Retinal pigment epithelial cell (primary cell): ENCODE measurements at places on chromosomes 16 and 17.

- DNase-seq = no peak
Observed at GRCh38 chr17:28675980-28676379, 14.0 kb downstream of the SUPT6H start.

DNA sequence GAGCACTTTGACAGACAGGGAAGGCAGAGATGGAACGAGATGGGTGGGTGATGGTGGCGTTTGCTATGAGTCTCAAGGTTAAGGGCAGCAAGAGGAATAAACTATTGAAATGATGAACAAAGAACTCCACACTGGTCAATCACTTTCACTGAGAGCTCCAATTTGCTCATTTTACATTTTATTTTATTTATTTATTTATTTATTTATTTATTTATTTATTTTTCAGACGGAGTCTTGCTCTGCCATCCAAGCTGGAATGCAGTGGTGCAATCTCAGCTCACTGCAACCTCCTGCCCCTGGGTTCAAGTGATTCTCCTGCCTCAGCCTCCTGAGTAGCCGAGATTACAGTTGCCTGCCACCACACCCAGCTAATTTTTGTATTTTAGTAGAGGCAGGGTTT, 669.1 kb downstream of the HS3ST4 start:
- DNase-seq = no peak

DNA sequence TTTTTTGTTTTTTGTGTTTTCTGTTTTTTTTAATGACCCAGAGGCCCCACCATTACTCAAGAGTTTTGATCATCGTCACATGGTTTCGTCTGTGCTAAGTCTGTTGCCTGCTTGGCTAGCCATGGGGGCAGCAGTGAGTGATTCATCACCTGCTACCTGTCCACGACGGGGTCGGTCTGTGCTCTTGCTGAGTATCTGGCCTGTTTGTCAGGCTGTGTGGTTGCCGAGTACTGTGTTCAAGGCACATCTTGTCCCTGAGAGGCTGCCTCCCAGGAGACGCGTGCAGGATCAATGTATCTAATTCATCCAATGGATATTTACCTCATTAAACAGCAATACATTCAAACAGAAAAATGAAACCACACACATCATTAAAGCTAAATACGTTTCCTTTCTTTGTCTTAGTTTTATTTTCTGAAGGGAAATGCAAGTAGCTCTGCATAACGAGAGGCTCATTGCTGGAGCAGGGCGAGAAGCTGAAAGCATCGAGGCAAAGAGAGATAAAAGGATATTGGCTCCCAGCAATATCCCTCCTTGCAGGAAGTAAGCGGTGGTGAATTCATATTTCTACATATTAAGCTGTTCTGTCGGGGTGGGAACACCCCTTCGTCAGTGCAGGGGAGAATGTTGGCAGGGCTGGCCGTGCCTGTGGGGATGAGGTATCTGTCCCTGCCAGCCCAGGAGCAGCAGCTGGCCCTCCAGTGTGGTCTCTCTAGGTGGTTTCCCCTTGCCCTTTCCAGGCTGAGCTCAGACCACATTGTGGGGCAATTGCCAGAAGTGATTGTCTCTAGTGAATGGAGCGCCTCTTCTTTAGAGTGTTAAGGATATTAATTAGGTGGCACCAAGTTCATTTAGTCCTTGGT, 166.2 kb upstream of the ASIC2 start:
- no peak for DNase-seq

GRCh38 chr17:61129267-61130254, 270.1 kb upstream of the TBX2 start:
- DNase-seq = no peak

DNA sequence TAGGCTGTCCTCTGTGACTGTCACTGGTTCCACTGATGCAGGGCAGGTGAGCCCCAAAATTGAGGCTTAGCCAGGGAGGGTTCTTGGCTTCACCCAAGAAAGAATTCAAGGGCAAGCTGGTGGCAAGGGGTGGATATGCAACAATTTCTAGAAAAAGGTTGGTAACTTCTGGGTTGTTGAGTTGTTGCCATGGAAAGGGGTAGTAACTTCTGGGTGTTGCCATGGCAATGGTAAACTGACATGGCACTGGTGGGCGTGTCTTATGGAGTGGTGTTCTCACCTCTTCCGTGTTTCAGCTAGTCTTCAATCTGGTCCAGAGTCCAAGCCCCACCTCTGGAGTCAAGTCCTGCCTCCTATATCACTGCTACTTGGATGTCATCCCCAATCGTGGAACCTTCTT, 9.5 kb upstream of the GUCY2D start:
- DNase-seq = no peak

DNA sequence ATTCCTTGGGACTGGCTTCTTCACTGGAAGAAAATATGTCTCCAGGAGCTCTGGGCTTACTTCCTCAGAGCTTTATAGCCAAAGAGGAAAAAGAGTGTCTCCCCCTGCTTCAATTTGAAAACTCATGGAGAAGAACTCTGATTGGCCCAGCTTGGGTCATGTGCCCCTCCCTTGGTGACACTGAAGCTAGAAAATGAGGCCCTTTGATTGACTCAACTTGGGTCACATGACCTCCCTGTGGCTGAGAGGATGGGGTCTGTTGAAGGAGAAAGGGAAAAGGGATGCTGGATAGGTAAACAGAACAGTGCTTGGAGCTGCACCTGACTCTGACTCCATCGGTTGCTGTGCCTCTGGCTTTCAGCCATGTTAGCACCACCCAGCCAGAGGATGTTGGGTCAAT, 70.6 kb upstream of the KSR1 start:
- no peak for DNase-seq

DNA sequence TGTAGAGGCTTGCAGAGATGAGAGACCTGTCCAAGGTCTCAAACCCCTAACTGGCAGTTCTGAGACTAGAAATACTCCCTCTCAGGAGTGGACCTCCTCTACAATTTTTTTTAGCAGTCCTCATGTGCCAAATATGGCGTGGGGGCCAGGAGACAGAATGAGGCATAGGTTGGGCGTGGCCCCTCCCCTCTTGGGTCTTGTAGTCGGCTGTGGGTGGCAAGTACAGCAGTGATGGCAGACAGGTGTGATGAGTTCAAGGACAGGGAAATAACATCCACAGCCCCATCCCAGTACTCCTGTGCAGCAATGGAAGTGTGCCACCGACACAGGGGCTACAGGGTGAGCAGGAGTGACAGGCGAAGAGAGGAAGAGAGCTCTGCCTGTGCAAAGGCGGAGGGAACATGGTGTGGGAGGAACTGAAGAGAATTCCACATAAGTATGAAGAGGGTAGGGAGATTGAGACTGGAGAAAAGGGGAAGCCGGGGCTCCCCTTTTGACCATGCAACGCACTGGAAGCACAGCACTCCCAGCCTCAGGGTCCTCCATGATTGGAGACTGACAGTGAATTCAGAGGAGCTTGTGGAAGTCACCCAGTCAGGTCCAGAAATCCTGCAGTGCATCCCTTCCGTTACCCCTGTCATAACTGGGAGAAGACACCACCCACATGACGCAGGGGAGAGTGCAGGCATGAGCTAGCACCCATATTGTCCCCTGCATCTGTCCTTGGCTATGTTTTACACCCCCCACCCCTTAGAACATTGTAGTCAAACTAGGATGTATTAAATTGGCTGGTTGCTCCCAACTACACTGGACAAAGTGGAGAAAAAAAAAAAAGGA, 14.8 kb upstream of the CETP start:
- no peak for DNase-seq

- DNase-seq = no peak
Observed at GRCh38 chr17:60381958-60382357, 10.0 kb downstream of the USP32 start.

DNA sequence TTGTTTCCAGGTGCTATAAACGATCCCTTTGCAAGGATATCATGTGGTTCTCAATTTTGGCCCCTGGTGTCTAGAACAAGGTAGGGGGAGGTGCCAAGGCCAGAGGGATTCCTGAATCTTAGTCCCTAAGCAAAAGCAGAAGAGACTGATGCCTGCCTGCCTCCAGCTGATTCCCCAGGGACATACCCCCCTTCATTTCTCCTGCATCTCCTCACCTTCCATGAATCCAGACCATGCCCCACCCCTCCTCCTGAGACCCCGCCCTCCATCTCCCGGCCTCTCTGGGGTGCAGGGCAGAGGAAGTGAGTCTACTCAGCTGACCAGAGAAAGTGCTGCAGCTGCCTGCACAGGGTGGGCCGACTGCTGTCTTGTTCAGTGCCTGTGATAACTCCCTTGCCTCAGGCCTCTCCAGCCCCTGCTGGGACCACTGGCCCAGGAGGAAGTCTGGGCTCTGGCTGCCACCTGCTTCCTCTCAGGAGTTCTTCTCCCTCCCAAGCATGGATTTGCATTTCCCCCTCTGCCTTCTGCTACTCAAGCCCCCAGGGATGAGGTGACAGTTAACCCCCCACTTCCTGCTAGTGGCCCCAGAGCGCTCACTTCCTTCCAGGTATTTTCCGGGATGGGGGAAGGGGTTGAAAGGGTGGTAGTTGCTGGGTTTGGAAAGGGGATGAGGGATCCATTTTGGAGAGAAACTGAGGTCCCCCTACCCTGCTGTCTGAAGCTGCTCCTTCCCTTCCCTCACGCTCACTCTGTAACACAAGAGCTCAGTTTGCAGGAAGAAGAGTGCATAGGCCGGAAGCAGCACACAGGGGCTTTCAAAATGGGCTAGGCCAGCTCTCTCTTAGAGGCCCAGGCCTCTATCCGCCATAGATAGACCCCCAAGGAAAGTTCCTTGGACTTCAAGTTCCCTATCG, 10.5 kb upstream of the TSPOAP1 start:
- DNase-seq = peak; percentile 35

DNA sequence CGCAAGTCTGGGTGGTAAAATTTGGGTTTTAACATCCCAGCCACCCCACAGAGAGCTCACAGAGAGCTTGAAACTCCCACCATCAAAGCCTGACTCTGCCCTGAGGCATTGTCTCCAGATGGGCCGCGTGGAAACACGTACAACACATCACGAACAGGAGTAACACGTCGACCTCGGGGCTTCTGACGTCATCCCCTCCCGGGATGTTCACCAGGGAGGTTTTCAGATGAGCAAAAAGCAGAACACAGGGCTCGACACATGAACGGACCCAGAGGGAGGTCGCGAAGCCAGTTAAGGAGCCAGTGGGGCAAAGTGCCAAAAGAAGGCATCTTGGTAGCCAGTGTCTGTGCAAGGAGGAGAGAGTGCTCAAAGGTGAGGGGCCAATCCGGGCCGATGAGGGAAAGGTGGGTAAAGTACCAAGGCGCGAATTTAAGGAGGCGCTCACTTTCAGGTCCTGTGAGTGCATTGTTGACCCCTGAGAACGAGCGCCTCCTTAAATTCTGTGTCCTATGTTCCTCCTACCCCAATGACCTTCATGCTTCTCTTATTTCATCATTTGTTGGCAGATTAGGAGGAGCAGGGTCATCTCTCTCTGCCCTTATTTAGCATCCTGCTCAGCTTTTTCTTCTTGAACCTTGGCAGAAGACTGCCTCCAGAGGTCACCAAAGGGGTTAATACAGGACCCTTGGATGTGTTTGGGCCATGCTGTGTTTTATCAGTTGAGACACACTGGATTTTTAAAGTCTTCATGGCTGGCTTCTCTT, 5.6 kb downstream of the RCVRN start:
- DNase-seq = no peak

GRCh38 chr17:47700471-47701449, 6.8 kb downstream of the TBKBP1 start:
- no peak for DNase-seq

- no peak for DNase-seq
Observed at GRCh38 chr16:72743011-72743761, 304.7 kb downstream of the ZFHX3 start.

GRCh38 chr17:50289991-50290702, 15.9 kb downstream of the TMEM92 start:
- DNase-seq = peak; percentile 77
